ENCODE measurements at places on chromosomes 3 and 15.

- no peak for DNase-seq
These were observed 67.6 kb upstream of the GADL1 start for GRCh38 chr3:30962084-30962483.

DNA sequence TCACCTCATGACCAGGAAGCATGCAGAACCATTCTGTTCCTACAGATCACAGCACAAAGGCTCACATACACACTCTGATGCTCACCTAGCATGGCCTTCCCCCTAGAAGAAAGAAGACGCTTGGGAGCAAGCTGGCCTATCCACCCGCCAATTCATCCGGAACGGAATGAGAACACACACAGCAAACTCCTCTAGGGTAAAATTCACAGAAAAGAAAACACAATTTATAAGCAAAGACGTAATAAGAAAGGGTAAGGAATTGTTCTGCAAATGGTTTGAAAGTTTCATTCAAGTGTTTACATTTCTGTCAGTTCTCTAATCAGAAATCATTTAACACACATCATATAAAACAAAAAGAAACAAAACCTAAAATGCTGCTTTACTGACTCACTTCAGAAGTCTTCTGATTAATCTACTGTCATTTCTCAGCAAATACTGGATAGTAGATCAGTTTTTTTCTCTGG lies 218.1 kb downstream of the OSBPL10 start:
- DNase-seq: no peak

- DNase-seq: no peak
These were observed 1389.3 kb upstream of the ALCAM start for GRCh38 chr3:103977417-103977816.

- DNase-seq: no peak
These were observed 18.2 kb upstream of the SNRPA1 start for GRCh38 chr15:101313041-101313761.

- DNase-seq: no peak
These were observed 157.7 kb upstream of the FAM3D start for GRCh38 chr3:58824285-58824684.

GRCh38 chr15:66927201-66928077 lies 138.0 kb upstream of the SMAD3 start:
- DNase-seq: no peak

GRCh38 chr3:122679085-122679881 lies 1.4 kb upstream of the PARP14 start:
- DNase-seq: no peak

DNA sequence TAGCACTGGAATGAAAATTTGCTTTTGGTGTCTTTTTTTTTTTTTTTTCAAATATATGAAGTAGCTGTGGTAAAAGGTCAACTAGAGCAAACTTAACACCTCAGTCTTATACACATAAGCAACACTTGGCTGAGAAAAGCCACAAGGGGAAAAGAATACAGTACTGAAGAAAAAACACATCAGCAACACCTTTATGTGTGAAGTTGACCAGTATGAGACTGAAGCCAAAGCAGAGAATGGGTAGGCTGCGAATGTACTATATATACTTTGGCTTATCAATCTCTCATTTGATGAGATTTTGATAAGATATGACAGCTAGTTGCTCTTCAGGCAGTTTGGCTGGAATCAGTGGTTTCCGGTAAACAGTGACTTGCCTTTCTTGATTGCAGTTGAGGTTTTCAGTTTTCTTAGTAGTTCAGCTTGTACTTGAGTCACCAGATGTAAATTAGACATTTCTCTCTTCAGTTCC lies 22.0 kb upstream of the ZCWPW2 start:
- no peak for DNase-seq

- no peak for DNase-seq
These were observed 78.7 kb downstream of the ATP1B3 start for GRCh38 chr3:141955175-141955574.

DNA sequence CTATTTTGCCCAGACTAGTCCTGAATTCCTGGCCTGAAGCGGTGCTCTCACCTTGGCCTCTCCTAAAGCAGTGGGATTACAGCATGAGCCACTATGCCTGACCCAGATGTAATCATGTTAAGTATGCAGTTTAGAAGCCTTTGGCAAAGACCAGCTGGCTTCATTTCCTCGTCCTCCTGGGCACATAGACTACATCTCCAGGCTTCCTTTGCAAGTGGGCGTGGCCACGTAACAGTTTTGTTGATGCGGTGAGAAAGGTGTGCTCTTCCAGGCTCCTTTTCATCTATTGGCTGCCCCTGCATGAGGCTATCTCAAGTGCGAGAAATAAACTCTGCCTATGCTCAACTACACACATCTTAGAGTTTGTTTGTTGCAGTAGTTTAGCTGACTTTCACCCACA lies 13.0 kb downstream of the SV2B start:
- DNase-seq: no peak

GRCh38 chr15:62109982-62110851 lies 43.4 kb downstream of the C2CD4A start:
- no peak for DNase-seq

- DNase-seq: no peak
These were observed 42.2 kb downstream of the DMXL2 start for GRCh38 chr15:51580385-51580784.

GRCh38 chr15:85314633-85315032 lies 65.8 kb upstream of the AKAP13 start:
- DNase-seq: no peak

DNA sequence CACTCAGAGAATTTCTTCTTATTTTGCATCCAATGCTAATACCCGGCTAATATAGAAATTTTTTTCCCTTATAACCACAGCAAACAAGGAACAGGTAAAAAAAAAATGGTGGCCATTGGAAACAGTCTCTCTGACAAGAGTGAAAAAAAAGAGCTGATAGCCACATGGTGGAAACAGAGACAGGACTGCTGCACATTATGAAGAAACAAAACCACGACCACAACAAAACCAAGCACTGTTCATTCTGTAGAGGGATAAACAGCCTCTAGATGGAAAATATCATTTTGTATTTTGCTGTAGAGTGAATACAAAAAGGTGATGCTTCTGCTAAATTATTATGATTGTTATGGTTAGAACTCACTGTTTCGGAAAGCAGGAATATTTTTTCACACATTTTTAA lies 686.2 kb downstream of the NLGN1 start:
- no peak for DNase-seq

DNA sequence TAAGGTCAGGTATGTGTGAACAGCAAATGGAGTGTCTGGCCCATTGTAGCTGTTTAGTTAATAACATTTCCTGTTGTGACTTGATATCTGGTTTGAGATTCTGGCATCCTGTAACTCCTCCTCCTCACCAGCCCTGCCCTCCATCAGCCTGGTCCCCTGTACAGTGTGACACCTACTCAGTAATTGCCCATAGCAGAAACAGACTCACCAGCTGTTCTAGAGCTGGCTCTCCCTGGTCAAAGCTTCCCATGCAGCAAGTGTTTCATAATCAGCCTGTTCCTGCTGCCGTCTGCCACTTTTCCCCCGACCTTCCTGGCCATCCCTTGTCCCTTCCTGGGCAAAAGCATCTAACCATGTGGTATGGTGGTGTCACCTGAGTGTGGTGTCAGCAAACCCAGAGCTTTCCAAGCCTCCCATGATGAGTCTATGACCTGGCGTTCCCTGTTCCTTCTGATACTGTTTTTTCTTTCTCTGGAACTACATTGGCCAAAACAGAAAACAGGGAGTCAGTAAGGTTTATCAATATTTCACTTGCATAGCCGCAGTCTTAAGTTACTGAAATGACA lies 55.4 kb downstream of the B3GALNT1 start:
- no peak for DNase-seq

GRCh38 chr3:16795581-16795980 lies 89.2 kb upstream of the PLCL2 start:
- DNase-seq: no peak

GRCh38 chr3:8988791-8989558 lies 25.7 kb upstream of the RAD18 start:
- DNase-seq: no peak

DNA sequence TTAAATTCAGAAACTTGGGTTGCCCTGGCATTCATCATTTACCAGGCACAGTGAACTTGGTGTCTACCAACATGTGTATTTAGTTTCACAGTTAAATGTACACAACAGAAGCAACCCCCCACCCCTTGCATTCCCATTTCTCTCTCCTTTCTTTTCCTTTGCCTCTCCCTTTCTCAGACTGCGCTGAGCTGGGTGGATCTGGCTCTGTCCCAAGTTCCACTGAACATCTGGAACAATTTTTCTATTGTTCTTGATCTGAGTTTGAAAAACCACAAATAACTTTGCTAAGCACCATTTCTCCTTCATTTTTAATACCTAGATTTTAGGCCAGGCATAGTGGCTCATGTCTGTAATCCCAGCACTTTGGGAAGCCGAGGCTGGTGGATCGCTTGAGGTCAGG lies 242.2 kb downstream of the ABHD5 start:
- no peak for DNase-seq

- DNase-seq: peak; percentile 54
These were observed 8.9 kb downstream of the ECE2 start for GRCh38 chr3:184284696-184285095.

- DNase-seq: no peak
These were observed 21.3 kb downstream of the TM4SF1 start for GRCh38 chr3:149356044-149356592.

GRCh38 chr3:113086560-113087461 lies 96.0 kb downstream of the GTPBP8 start:
- DNase-seq: no peak

- DNase-seq: no peak
These were observed 14.0 kb downstream of the MEGF11 start for GRCh38 chr15:66239514-66239913.

DNA sequence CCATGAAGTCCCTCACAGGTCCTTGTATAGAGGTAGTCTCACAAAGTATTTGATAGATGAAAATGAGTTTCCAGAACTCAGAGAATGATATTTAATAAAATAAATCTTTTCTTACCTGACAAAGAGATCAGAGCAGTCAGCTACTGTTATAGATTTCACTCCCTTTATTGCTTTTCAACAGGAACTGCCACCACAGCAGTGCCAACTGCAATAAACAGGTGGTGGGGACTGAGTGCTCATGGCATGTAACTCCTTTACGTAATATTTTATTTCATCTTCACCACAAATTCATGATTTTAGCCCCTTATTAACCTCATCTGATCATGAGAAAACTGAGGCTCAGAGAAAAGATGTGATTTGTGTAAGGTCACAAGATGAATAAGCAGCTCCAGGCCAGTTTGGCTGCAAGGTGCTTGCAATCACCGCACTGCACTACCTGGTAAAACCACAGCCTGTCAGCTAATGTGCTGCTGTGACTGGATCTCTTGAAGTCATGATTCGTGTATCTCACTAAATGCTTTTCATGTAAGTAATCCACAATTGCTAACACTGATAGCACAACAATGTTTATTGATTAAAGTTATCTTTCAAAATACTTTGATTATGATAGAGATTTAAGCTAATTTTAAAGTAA lies 78.8 kb downstream of the WNT5A start:
- no peak for DNase-seq

DNA sequence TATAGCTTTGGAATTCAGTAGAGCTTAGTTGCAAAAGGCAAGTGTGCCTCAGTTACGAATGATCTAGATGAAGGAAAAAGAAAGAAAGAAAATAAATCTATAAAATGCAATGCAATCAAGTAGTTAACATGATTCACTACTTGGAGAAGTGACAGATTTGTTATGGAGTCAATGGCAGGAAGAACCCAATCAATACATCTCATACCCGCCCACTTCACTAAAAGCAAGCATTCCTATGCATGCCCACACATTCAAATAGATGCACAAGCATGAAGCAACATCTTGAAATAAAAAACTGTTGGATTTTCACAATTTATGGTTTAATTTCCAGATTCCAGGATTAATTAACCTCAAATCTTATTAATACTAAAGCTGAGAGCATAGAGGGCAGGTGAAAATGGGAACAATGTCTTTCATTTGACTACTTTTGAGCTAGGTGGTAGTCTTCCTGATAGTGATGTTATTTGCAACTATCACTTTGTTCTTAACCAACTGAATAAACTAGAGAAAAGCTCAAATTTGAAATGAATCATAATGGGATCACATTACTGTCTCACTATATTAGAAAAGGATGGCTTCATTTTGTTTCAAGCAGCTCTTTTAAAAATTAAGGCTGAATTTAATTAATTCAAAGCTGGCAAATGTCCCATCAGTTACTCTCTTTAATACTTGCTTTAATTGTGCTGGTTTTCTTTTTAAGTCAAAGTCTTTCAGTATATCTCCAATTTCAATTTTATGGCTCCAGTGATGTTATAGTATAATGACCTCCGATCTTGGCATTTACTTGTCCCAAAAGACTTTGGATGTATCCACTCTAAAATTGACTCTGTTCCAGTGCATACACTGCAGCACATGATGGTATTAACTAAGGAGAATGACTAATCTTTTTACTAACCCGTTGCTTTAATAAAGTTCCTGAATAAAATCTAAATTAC lies 46.7 kb upstream of the CCDC50 start:
- DNase-seq: no peak

DNA sequence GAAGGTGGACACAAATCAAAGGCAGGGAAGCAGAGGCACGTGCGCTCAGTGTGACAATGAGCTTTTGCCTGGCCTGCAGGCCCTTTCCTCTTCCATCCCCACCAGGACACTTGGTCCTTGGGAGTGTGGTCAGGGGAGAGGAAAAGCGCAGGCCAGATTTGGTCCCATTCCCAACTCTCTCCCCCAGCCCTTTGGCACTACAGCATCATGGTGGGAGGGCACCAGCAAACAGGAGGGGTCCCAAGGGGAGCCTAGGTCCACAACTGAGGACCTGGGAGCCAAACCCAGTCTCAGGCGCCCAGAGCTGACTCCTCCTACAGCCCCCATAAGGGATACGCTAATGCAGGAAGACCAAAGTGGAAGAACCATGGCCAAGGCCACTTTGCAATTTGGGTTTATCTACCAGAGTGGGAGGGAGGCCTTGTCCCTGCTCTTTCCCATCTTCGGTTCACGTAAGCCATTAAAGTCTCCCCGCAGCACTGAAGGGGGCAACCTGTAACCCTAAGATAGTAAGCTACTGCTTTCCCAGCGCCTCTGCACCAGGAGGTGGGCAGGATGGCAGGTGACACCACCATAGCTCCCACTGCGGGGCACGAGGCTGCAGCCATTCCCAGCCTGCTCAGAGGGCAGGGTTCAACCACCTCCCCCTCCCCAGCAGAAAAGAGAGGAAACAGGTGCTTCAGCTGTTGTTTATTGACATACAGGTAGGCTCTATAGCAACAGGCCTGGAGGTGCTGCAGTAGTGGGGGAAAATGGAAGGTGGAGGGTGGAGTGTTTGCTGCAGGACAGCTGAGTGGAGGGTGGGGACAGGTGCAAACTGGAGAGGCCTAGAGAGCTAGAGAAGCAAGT lies 993 bp upstream of the GRAMD2A start:
- no peak for DNase-seq

Data from hypothalamus (tissue), 51 donors.